Endodermal cell (in vitro differentiated cells): ENCODE measurements at places on chromosomes 3 and 15. TPM values are rescaled to one million over a fixed set of nuclear protein-coding genes. Genes with fewer than 3 reads are reported as not detected.
A peak's percentile ranks its signal among the peaks of the same experiment; 100 is the strongest.

DNA sequence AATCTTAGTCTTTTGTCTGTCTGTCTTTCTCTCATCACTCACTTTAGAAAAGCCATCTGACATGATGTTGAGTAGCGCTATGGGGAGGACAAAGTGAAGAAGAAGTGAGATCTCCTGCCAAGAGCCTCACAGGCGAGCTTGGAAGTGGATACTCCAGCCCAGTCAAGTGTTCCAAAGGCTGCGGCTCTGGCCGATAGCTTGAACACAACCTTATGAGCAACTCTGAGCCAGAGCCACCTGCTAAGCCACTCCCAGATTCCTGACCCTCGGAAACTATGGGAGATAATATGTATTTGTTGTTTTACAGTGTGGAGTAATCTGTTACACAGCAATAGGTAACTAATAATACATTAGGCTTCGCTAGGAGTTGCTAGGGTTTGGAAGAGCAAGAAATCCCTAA, 76.2 kb downstream of the MB21D2 start:
- no peaks in the 10 kb centered on the region for H3K36me3 ChIP-seq
- no peak overlapping the region for H3K27ac ChIP-seq
- no peak overlapping the region for H3K4me3 ChIP-seq
- H3K27me3 ChIP-seq = no peaks in the 10 kb centered on the region
- no peaks in the 10 kb centered on the region for H3K4me1 ChIP-seq

LINGO1 gene
- 19.7 and 23.9 TPM in 2 replicates for total RNA-seq

DNA sequence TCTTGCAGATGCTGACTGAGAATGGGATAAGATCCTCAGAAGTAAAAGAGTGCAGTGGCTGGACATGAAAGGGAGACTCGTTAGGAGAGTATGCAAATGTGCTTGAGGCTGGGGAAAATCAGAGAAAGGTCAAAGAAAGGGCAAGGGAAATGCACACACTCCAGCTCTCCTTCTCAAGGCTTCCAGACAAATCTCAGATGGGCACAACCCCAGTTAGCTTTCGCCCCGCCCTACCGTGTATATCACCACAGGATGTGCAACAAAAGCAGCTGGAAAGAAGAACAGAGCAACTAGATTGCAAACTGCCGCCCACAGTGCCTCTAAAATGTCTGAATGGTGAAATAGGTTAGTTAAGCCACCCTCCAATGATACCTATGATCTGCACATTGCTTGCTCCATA, 63.9 kb downstream of the CERS3 start:
- H3K27ac ChIP-seq = no peak overlapping the region
- DNase-seq = no peak
- no peaks in the 10 kb centered on the region for H3K4me1 ChIP-seq

GRCh38 chr15:37758412-37758811, 176.0 kb upstream of the TMCO5A start:
- H3K4me1 ChIP-seq = no peaks in the 10 kb centered on the region
- no peak for DNase-seq
- no peak overlapping the region for H3K4me3 ChIP-seq
- no peaks in the 10 kb centered on the region for H3K36me3 ChIP-seq
- no peaks in the 10 kb centered on the region for H3K27me3 ChIP-seq
- H3K27ac ChIP-seq = no peak overlapping the region

GRCh38 chr3:40186508-40186907, 123.0 kb upstream of the EIF1B start:
- no peaks in the 10 kb centered on the region for H3K36me3 ChIP-seq
- DNase-seq = peak; percentile 24
- H3K4me1 ChIP-seq = no peaks in the 10 kb centered on the region
- H3K27me3 ChIP-seq = no peaks in the 10 kb centered on the region
- H3K27ac ChIP-seq = no peak overlapping the region
- no peak overlapping the region for H3K4me3 ChIP-seq

CHDH gene
- 9.4 and 12.7 TPM in 2 replicates for total RNA-seq

GRCh38 chr3:25468866-25469319, 40.8 kb downstream of the RARB start:
- peaks cover 9% of the 10 kb centered on the region for H3K4me1 ChIP-seq
- no peaks in the 10 kb centered on the region for H3K27me3 ChIP-seq
- peaks cover 12% of the 10 kb centered on the region for H3K36me3 ChIP-seq

ACAP2 gene
- total RNA-seq = 70.5 to 76.5 TPM (median 75.4 TPM) in 3 replicates

DNA sequence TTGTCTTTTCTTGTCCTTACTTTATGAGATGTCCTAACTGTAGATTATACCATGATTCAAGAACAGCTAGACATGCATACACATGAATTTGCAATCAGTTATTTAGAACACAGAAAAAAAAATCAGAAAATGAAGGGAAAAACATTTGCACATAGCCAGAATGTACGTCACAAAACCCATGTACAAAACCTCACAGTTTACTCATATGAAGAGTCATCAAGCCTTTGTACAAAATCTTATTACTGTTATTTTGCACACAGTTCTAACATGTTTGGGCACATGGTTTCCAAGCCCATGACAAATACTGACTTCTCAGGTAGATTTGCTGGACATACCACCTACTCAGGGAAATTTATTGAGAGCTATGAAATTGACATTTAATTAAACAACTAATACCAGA, 48.2 kb downstream of the MAP3K13 start:
- no peak for DNase-seq
- H3K27ac ChIP-seq = no peak overlapping the region
- H3K36me3 ChIP-seq = no peaks in the 10 kb centered on the region
- H3K27me3 ChIP-seq = no peaks in the 10 kb centered on the region

- H3K36me3 ChIP-seq = no peaks in the 10 kb centered on the region
- H3K4me3 ChIP-seq = no peak overlapping the region
- H3K27me3 ChIP-seq = no peaks in the 10 kb centered on the region
- no peak for DNase-seq
- no peaks in the 10 kb centered on the region for H3K4me1 ChIP-seq
Observed at GRCh38 chr3:56076746-56077145, 391.5 kb downstream of the ERC2 start.

SEMA6D gene
- total RNA-seq = 44.8 and 48.7 TPM in 2 replicates

- H3K27ac ChIP-seq = no peak overlapping the region
- H3K27me3 ChIP-seq = no peaks in the 10 kb centered on the region
- no peak overlapping the region for H3K4me3 ChIP-seq
- DNase-seq = peak; percentile 28
- H3K36me3 ChIP-seq = no peaks in the 10 kb centered on the region
Observed at GRCh38 chr3:52774066-52774713, 3.2 kb upstream of the ITIH1 start.

GRCh38 chr3:190375246-190375645, 12.7 kb upstream of the CLDN16 start:
- no peak overlapping the region for H3K4me3 ChIP-seq
- DNase-seq = no peak
- H3K27ac ChIP-seq = no peak overlapping the region
- H3K27me3 ChIP-seq = no peaks in the 10 kb centered on the region
- H3K4me1 ChIP-seq = peaks cover 6% of the 10 kb centered on the region

DNA sequence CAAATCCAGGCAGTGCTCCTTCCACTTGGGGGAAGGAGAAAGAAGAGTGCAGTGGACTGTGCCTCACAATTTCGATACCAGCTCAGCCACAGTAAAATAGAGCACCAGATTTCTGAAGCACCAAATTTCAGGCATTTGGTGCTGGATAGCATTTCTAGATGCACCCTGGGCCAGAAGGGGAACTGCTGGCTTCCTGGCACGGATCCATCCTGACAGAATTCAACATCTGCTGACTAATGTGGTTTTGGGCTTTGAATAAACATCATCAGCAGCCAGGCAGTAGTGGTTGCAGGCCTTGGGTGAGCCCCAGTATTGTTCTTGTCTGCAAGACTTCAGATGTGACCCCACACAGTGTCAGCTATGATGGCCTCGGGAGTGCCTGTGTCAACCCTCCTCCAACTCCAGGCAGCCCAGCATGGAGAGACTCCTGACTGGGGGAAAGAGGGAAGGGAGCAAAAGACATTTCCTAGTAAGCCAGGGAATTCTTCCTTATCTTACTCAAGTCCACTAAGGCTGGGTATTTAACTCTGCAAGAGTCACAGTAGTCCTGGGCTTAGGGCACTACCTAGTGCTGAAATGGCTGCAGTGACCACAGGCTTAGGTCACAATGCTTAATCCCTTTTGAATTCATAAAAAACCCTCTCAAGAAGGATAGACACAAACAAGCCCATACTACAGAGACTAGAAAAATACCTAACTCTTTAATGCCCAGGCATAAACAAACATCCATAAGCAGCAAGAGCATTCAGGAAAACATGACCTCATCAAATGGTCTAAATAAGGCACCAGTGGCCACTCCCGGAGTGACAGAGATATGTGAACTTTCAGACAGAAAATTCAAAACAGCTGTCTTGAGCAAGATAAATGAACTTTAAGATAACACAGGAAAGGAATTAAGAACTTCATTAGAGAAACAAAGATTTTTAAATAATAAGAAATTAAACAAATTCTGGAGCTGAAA, 74.7 kb downstream of the SPATA16 start:
- no peak overlapping the region for H3K27ac ChIP-seq
- H3K4me1 ChIP-seq = no peaks in the 10 kb centered on the region
- no peak overlapping the region for H3K4me3 ChIP-seq
- no peaks in the 10 kb centered on the region for H3K36me3 ChIP-seq
- DNase-seq = no peak

DNA sequence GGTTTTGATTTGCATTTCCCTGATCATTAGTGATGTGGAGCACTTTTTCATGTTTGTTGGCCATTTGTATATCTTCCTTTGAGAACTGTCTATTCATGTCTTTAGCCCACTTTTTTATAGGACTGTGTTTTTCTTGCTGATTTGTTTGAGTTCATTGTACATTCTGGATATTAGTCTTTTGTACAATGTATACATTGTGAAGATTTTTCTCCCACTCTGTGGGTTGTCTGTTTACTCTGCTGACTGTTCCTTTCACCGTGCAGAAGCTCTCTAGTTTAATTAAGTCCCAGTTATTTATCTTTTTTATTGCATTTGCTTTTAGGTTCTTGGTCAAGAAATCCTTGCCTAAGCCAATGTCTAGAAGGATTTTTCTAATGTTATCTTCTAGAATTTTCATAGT, 91.1 kb upstream of the ATP11B start:
- no peaks in the 10 kb centered on the region for H3K36me3 ChIP-seq
- H3K4me3 ChIP-seq = no peak overlapping the region
- no peaks in the 10 kb centered on the region for H3K4me1 ChIP-seq

DNA sequence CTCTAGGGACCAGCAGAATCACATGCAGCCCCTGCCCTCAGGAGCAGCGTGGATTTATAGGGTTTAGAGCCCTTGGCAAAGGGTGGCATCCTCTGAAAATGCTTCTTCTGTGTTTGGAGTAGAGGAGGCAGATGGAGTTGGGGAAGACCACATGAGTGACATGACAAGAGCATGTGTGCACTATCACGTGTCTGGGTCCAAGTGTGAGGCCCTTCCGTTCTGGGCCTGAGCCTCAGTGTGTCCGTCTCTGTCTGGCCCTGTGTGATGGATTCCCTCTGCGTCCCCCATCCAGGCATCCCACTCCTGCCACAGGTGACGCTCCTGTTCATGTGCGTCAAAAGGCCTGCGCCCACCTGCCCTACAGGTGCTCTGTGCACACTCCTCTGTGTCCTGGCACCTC, 30.1 kb downstream of the FGD5 start:
- H3K27ac ChIP-seq = no peak overlapping the region
- H3K4me3 ChIP-seq = no peak overlapping the region
- H3K4me1 ChIP-seq = peaks cover 22% of the 10 kb centered on the region
- no peaks in the 10 kb centered on the region for H3K36me3 ChIP-seq
- DNase-seq = no peak

- H3K27ac ChIP-seq = no peak overlapping the region
- H3K4me3 ChIP-seq = no peak overlapping the region
- H3K36me3 ChIP-seq = no peaks in the 10 kb centered on the region
Observed at GRCh38 chr3:18222686-18223085, 202.5 kb downstream of the SATB1 start.

P3H2 gene
- 280 and 285 TPM in 2 replicates for total RNA-seq

GRCh38 chr3:45659661-45660566, 29.3 kb upstream of the SACM1L start:
- H3K36me3 ChIP-seq = peaks cover 24% of the 10 kb centered on the region
- no peaks in the 10 kb centered on the region for H3K27me3 ChIP-seq
- H3K4me1 ChIP-seq = no peaks in the 10 kb centered on the region
- peak overlapping the region; percentile 14 for H3K4me3 ChIP-seq

- no peak overlapping the region for H3K4me3 ChIP-seq
- no peaks in the 10 kb centered on the region for H3K4me1 ChIP-seq
- DNase-seq = peak; percentile 50
- no peak overlapping the region for H3K27ac ChIP-seq
- H3K36me3 ChIP-seq = no peaks in the 10 kb centered on the region
- H3K27me3 ChIP-seq = no peaks in the 10 kb centered on the region
Observed at GRCh38 chr15:77025941-77026411, 31.1 kb downstream of the PSTPIP1 start.

- no peaks in the 10 kb centered on the region for H3K27me3 ChIP-seq
- H3K4me1 ChIP-seq = no peaks in the 10 kb centered on the region
- H3K27ac ChIP-seq = no peak overlapping the region
- DNase-seq = no peak
- no peak overlapping the region for H3K4me3 ChIP-seq
Observed at GRCh38 chr3:196159526-196159925, 51.7 kb downstream of the ZDHHC19 start.

GRCh38 chr15:41971895-41972252, 483 bp downstream of the EHD4 start:
- no peaks in the 10 kb centered on the region for H3K36me3 ChIP-seq
- H3K4me3 ChIP-seq = peak overlapping the region; percentile 96
- no peak overlapping the region for H3K27ac ChIP-seq
- H3K4me1 ChIP-seq = no peaks in the 10 kb centered on the region
- peaks cover 6% of the 10 kb centered on the region for H3K27me3 ChIP-seq

FETUB gene
- total RNA-seq = not detected in 2 replicates

TRIM42 gene
- total RNA-seq = not detected in 2 replicates

- H3K27me3 ChIP-seq = no peaks in the 10 kb centered on the region
- no peaks in the 10 kb centered on the region for H3K4me1 ChIP-seq
- H3K27ac ChIP-seq = no peak overlapping the region
- no peak for DNase-seq
Observed at GRCh38 chr3:77933926-77934325, 894.0 kb downstream of the ROBO2 start.

GRCh38 chr3:184277366-184277765, 1.5 kb downstream of the ECE2 start:
- H3K36me3 ChIP-seq = no peaks in the 10 kb centered on the region
- H3K4me1 ChIP-seq = no peaks in the 10 kb centered on the region
- H3K27me3 ChIP-seq = peaks cover 73% of the 10 kb centered on the region
- DNase-seq = no peak
- H3K27ac ChIP-seq = no peak overlapping the region

GRCh38 chr3:45060165-45060892, 34.2 kb downstream of the CLEC3B start:
- H3K4me1 ChIP-seq = peaks cover 17% of the 10 kb centered on the region
- H3K36me3 ChIP-seq = no peaks in the 10 kb centered on the region
- H3K27me3 ChIP-seq = no peaks in the 10 kb centered on the region
- no peak overlapping the region for H3K4me3 ChIP-seq
- H3K27ac ChIP-seq = no peak overlapping the region
- peak; percentile 64 for DNase-seq
